ENCODE measurements at places on chromosomes 5 and 9.

GRCh38 chr5:110880413-110880812 lies 141.6 kb downstream of the SLC25A46 start:
- DNase-seq = peak; percentile 19

DNA sequence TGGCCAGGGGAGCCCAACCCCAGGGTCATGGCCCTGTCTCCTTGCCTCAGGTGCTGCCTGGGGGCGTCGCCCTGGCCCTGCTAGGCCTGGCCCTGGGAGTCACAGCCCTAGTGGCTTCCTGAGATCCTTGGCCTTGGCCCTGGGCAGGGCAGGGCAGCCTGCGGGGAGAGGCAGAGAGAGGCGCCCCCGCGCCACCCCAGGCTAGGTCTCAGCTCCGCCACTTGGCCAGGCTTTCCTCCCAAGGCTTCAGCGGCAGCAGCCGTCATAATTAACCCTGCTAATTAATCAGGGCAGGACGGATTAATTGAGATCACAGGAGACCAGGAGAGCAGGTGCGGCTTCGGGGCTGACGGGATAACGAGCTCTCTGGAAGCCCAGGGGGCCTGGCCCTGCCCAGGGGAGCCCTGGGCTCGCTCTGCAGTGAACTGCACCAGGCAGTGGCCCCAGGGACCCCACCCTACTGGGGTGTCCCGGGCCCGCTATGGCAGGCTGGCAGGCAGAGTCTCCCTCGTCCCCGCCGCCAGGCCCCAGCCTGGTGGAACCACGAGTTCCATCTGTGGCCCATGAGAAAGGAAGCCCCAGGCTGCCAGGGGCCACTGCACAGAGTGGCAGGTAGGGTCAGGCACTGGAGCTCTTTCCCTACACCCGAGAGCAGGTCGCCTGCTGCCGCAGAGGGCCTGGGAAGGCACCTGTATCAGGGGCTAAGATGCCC lies 269.6 kb downstream of the PBX3 start:
- DNase-seq = no peak

DNA sequence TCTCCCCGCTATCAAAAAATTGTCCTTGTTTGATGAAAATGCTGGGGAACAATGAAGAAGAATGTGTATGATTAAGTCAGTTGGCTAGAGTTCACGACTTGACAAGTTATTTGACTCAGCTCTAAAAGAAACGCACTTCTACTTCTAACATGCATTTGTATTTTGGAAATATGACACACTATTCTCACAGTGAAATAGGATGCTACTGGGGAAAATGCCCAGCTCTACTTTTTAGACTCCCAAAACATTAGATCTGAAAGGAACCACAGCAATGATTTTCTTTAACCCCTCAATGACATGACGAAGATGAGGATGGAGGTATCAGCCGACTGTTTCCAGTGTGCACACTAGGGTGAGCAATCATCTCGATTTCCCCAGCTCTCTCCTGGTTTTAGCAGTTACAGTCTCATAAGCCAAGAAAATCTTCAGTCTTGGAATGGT lies 83.6 kb upstream of the PCSK1 start:
- no peak for DNase-seq

- DNase-seq = no peak
These were observed 8.0 kb downstream of the RNF44 start for GRCh38 chr5:176529116-176529740.

All from AG04449 (cell line).